ENCODE measurements at places on chromosomes 12 and 14.

DNA sequence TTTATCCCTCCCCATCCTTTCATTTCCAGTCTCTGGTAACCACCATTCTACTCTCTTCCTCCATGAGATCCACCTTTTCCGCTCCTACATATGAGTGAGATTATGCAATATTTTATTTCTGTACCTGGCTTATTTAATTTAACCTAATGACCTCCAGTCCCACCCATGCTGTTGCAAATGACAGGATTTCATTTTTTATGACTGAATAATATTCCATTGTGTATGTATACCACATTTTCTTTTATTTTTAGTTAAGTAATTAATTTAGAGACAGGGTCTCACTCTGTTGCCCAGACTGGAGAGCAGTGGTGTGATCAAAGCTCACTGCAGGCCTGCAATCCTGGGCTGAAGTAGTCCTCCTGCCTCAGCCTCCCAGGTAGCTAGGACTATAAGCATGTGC, 2.6 kb downstream of the LRRK2 start:
- DNase-seq: no peak

- no peak for DNase-seq
These were observed 189.1 kb upstream of the PELI2 start for GRCh38 chr14:55929136-55929535.

DNA sequence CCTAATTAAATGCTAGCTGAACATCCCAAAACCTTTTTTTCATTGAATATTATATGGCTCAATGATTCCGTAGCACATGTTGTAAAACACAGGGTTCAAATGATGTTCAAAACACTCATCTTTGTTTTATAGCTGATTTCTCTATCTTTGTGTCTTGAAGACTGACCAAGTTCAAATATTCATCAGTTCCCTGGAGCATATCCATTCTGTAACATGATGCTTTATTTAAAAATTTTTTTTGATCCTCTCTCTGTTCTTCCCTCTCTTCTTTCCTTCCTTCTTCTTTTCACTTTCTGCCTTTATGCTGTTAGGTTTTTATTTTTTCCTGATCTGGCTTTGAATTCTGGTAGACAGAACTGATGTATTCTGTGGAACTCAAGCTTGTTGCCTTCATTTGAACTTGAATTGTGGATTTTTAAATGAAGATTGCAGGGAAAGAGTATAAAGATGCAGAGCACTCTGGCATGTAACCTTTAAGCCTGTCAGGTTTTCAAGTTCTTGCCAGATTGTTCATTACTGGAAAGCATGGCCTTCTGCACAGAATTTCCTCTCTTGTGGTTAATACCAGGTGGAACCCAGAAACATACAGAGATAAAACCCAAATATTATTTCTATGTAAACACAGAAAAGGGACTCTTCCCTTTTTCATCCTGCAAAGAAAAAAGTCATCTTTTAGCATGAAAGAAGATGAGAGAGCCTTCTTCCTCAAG, 39.5 kb downstream of the PROX2 start:
- no peak for DNase-seq

DNA sequence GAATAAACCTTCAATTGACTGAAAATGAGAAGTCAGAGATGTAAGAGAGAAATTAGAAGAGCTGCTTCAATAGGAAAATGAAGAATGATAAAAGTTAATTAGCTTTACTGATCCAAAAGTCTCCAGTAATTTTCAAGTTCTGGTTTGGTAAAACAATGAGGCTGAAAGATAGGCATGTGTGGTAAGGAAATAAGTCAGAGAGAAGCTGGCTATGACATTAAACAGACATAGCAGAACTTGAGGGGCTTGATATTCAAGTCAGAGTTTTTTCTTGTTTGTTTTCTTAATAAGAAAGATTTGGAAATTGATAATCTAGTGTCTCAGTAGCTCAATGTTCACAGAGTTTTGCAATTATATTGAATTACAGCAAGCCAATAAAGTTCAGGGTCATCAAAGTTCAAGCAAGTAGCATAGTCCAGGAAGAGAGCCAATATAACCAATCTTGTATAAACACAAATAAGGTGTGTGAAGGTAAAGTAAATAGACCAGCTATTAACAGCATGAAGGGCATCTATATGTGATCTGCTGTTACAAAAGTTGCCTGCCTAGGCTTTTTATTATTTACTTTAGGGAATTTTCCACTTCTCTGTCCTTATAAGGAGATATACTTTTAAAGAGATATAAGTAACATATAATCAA, 1111.5 kb downstream of the TRHDE start:
- DNase-seq: no peak

- DNase-seq: no peak
These were observed 448.3 kb downstream of the PCNX1 start for GRCh38 chr14:71355324-71356201.
